ENCODE measurements at places on chromosomes 7 and 10.

DNA sequence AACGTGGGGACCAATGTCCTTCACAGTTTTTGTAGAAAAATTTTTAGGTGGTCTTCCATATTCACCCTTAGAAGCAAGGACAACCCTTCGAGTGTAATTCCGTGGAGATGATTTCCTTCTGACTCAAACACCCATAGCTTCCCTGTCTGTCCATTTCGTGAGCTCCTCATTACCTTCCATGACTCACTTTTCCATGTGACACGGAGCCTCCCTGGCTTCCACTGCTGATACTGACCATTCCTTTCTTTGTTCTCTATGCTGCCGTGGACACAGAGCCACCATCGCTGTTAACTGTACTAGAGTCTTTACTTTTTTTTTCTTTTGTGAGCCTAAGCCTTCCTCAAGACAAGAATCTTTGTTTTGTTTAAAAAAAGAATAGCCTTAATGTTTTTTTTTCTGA lies 12.5 kb upstream of the ARMS2 start:
- no peak for DNase-seq

- DNase-seq, result no peak
These were observed 913 bp downstream of the ADCYAP1R1 start for GRCh38 chr7:31052841-31053601.

DNA sequence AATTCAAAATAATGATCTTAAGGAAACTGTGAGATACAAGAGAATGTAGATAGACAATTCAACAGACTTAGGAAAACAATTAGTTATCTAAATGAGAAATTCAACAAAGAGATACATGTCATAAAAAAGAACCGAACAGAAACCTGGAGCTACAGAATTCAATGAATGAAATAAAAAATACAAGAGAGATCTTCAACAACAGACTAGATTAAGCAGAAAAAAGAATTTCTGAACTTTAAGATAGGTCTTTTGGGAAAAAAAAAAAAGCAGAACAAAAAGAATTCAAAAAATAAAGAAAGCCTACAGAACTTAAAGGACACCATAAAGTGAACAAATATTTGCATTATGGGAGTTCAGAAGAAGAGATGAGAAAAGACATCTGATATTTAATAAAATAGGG lies 129.1 kb upstream of the FOXK1 start:
- no peak for DNase-seq

- no peak for DNase-seq
These were observed 60.5 kb downstream of the SH2D4B start for GRCh38 chr10:80598084-80598798.

- DNase-seq, result no peak
These were observed 44.2 kb upstream of the C10orf71 start for GRCh38 chr10:49254556-49255318.

DNA sequence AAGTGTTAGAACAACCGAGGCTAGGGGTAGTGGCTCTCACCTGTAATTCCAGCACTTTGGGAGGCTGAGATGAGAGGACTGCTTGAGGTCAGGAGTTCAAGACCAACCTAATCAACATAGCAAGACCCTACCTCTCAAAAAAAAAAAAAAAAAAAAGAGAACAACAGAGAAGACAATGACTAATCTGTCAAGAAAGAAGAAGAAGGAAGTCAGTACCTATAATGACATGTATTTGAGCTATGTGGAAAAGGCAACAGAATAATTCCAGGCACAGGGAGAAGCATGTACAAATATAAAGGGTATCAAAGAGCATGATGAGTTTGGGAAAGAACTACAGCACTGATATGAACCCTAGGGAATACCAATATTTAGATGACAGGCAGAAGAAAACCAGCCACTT lies 27.5 kb downstream of the COPG2 start:
- no peak for DNase-seq

- no peak for DNase-seq
These were observed 15.1 kb downstream of the BRAF start for GRCh38 chr7:140909476-140910161.

DNA sequence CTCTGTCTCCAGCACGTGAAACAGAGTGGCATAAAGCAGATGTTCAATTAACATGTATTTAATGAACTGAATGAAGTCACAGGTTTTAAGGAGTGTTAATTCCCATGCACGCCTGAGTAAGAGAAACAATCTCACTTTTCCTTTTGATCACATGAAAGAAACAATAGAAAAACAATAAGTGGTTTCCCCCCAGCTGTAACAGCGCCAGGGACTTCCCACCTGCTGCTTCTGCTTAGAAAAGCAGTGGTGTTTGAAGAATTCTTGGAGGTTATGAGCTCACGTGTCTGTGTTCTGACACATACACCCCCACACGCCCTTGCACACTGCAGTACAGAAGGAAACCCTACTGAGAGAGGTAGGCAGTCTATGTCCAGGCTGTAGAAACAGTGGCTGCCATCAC lies 51.3 kb upstream of the FRMD4A start:
- no peak for DNase-seq
